ENCODE measurements at places on chromosomes 16 and 17.

DNA sequence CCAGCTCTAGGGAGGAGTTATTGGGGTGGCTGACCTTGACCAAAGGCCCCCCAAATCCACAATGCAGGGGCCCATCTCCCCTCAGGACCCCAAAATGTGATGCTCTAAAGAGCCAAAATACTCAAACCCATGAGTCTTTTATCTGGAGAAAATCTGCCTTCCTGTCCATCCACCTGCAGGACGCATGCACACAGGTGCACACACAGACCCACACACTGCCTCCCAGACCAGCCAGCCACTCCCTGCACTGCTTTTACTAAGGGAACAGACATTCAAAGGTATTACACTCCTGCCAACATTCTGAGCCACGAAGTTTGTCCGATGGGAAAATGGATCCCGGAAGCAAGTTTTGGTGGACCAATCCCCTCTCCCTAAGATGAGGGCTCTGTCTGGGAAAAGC is 76.1 kb upstream of the CDH5 start:
- H3K36me3 ChIP-seq = no peaks in the 10 kb centered on the region
- no peak for DNase-seq
- no peak overlapping the region for H3K27ac ChIP-seq
- no peaks in the 10 kb centered on the region for H3K4me1 ChIP-seq
- no peak overlapping the region for H3K4me3 ChIP-seq

DNA sequence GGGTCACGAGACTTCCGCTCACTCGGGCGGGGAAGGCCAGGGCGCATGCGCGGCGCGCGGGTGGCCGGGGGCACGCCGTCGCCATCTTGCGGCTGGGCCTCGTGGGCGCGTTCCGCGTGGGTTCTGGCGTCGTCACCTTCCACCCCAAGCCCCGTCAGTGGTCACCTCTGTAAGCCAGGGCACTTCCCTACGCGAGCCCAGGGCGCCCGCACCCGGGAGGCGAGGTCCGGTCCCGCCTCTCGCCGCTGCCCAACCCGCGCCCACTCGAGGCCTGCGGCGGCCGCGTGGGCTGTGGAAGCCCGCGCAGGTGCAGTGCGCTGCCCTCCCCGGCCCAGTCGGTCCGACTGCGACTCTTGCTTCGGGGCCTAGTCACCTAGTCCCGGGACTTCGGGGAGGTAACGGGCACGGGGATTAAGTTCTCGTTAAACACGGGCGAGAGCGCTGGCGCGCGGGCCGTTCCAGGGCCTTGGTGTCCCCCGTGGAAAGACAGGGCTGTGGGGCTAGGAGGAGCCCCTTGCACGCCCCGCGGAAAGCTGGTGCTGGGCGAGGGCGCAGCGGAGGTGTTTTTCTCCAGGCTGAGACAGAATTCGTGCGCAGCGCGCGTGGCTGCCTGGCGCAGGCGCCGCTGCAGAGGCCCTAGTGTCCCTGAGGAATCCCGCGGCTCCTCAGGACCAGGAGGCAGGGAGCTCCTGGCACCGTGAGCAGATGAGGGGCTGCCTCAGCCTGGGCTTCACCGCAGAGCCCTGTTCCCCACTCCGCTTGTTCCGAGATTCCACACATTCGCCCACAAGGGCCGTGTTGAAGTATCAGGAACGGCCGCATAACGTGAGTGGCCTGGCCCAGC is 472 bp upstream of the ARHGDIA start:
- H3K27me3 ChIP-seq = no peaks in the 10 kb centered on the region
- peaks cover 17% of the 10 kb centered on the region for H3K36me3 ChIP-seq
- H3K27ac ChIP-seq = peak overlapping the region; percentile 77
- DNase-seq = peak; percentile 81
- peaks cover 17% of the 10 kb centered on the region for H3K4me1 ChIP-seq

DNA sequence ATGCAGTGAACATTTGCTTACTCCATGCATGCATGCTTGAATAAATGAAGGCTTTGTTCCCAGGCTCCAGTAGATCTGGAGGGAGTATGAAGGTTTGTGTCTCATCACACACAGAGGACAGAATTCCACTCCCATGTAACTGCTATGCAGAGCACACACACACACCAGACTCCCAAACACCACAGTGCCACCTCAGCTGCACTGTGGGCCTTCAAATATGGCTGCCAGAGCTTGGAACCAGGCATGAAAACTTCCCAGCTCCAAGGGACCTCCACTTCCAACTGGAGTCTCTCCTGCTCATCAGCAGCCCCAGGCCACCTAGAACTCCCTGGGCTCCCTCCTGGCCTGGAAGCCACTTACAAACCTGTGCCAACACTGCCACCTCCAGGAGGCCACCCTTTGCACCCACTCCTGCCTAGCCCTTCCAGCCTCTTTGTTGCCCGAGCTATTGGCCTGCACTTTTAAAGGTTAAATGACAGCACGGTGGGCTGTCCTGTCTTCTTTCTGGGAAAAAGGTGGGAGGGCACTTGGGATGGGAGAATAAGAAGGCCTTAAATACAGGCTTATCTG is 151.2 kb downstream of the ZNF423 start:
- H3K27me3 ChIP-seq = peaks cover under 1% of the 10 kb centered on the region
- no peaks in the 10 kb centered on the region for H3K36me3 ChIP-seq
- no peak overlapping the region for H3K27ac ChIP-seq

DNA sequence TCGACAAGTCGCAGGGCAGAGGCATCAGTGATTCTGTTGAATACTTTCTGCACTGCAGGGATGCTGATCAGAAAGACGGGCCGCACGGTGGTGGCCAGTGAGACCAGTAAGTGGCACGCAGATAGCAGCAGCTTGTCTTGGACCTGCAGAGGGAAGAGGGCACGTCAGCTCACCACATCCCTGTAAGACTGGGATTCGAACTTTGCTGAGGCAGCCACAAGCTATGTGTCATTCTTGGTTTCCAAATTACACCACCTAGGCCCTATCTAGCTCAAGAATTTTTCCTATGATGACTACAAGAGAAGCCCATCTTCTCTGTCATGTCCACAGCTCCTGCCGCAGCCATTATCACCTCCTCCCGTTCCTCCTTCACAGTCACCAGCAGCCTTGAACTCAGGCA is 49.4 kb upstream of the GSG1L start:
- H3K27me3 ChIP-seq = no peaks in the 10 kb centered on the region
- no peak overlapping the region for H3K27ac ChIP-seq
- H3K4me1 ChIP-seq = no peaks in the 10 kb centered on the region

DNA sequence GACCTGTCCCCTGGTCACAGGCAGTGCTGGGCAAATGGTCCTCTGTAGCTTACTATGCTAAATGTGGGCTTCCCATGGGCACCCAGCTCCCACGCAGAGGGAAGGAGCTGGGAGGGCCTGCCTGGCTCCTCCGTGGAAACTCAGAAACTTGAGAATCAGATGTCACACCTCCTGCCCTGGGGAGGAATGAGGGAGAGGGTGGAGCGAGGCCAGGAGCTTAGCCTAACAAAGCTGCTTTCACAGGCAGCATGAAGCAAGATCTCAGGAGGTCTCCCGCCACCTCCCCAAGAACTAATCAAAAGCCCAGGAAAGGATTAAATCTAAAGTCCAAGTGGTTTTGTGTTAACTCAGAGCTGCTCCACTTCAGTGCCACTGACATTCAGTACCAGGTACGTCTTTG is 33.6 kb upstream of the XYLT2 start:
- no peak overlapping the region for H3K27ac ChIP-seq
- no peaks in the 10 kb centered on the region for H3K36me3 ChIP-seq
- DNase-seq = no peak
- H3K4me3 ChIP-seq = no peak overlapping the region
- H3K4me1 ChIP-seq = no peaks in the 10 kb centered on the region

DNA sequence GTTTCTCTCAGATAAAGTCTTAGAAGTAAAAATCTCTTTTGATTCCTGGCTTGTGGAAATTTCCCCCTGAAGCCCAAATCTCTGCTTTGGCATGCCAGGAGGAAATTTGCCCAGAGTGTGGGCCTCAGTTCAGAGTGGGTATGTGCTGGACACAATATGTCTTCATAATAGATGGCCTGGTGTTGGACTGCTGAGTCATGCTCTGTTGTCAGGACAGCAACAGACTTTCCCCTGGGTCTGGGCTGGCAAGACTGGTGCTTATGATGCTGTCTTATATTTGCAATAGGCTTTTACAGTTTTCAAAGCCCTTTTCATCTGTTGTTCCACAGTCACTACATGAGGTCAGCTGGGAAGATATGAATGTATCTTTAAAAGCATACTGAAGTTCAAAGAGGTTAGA is 57.0 kb downstream of the SHISA9 start:
- no peak overlapping the region for H3K4me3 ChIP-seq
- H3K36me3 ChIP-seq = no peaks in the 10 kb centered on the region
- no peak for DNase-seq

DNA sequence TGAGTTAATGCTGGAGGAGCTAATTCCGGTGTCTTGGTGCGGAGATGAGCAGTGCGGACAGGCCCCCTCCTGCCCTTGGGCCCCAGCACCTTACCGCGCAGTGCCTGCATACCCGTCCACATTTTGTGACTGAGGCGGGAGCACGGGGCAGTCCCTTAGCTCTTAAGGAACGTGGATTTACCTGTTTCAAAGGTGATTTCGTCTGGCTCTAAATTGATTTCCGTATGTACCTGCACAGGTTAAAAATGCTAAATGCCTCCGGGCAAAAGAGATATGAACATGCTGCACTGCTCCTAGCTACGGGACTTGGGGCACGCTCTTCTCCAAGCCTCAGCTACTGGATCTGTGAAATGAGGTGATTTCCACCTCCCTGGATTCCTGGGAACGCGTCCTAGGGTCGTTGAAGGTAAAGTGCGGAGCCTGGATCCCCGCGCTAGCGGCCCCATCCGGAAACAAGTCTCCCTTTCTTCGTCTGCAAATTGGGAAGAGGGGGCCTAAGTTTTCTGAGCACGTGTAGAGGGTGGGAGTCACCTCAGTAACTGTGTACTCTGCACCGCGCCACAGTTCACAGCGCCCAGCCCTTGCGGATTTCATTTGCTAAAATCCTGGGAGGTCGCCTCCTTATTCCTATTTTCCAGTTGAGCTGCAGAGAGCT is 669 bp upstream of the CRISPLD2 start:
- peak overlapping the region; percentile 5 for H3K4me3 ChIP-seq
- peaks cover 4% of the 10 kb centered on the region for H3K4me1 ChIP-seq
- no peak overlapping the region for H3K27ac ChIP-seq

DNA sequence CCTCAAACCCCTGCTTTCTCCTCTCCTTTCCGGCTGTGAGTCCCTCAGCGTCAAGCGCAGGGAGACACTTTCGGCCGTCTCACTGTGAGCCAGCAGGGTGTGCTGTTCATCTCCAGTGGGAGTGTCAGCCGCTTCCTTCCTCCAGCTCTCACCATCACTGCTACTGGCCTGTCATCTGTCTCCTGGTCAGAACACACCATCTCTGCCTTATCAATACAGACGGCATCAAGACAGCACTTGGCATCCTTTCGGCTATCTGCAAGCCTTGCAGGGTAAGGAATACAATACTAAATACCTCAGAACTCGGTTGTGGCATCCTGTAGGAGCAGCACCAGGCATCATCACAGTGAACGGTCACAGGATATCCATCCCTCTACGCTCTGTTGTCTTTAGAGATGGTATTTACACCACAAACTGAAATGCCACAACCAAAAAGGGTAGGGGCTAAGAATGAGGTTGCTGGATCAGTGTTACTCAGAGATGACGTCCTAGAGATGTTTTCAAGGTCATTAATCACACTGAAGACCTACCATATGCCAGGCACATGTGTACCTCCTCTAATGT is 20.7 kb upstream of the CMTM4 start:
- H3K36me3 ChIP-seq = no peaks in the 10 kb centered on the region
- DNase-seq = peak; percentile 16
- H3K27me3 ChIP-seq = no peaks in the 10 kb centered on the region
- H3K4me1 ChIP-seq = no peaks in the 10 kb centered on the region

DNA sequence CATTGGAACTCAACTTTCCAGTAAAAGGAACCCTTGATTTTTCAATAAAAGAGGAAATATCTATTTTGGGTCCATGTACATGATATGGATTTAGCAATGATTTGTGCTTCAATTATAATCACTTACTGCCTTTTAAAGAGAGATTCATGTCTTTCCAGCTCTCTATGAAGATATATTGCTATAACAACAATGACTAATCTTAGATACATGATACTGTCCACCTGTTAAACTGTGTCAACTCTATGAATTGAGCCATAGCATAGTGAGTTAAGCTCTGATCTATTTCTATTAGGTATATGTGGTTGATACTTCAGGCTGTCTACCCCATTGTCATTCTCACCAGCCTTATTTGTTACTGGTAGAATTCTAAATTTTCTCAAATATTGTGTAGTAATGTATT is 15.0 kb upstream of the MPHOSPH6 start:
- no peak for DNase-seq
- no peaks in the 10 kb centered on the region for H3K27me3 ChIP-seq
- no peaks in the 10 kb centered on the region for H3K36me3 ChIP-seq
- H3K4me3 ChIP-seq = no peak overlapping the region
- H3K27ac ChIP-seq = no peak overlapping the region

DNA sequence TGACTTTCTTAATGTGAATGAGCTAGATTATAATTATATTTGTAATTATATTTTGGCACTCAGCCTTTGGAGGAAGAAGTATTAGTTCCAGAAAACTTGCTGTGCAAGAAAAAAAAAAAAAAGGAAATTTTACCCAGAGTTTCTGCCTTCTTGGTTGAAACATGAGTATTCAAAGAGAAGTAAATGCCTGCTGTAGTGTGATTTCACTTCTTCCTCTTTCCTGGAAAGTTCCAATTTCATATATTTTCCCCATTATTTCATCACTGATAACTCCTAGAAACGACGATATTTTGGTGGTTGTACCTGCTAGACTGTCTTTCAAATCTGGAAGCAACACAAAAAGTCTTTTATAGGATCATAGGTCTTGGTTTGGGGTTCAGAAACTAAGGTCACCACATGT is 20.4 kb upstream of the MPHOSPH6 start:
- no peak overlapping the region for H3K27ac ChIP-seq
- no peaks in the 10 kb centered on the region for H3K36me3 ChIP-seq
- no peak overlapping the region for H3K4me3 ChIP-seq

DNA sequence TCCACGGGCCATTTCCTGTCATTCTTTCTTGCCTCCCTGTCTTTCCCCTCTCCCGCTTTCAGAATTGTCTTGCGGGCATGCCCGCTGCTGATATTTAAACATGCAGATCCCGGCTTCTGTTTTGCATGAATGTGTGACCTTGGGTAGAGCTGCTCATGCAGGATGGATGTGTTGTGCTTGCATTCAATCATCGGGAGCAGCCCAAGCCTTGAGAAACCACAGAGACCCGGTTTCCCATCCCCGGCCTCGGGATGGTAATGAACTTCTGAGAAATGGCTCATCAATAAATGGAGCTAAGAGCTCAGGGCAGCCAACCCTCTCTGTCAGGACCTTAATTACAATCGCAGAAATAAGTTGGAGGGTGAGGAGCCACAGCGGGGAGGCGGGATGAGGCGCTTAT is 303.7 kb upstream of the TNRC6C start:
- DNase-seq = no peak
- H3K4me1 ChIP-seq = no peaks in the 10 kb centered on the region
- H3K4me3 ChIP-seq = no peak overlapping the region
- no peak overlapping the region for H3K27ac ChIP-seq
- H3K36me3 ChIP-seq = no peaks in the 10 kb centered on the region
- H3K27me3 ChIP-seq = no peaks in the 10 kb centered on the region

- no peak overlapping the region for H3K4me3 ChIP-seq
- H3K4me1 ChIP-seq = no peaks in the 10 kb centered on the region
- H3K27me3 ChIP-seq = peaks cover 32% of the 10 kb centered on the region
- DNase-seq = no peak
- H3K27ac ChIP-seq = no peak overlapping the region
- no peaks in the 10 kb centered on the region for H3K36me3 ChIP-seq
Observed at GRCh38 chr16:706189-707061, 824 bp upstream of the FBXL16 start.

Measured in endothelial cell of umbilical vein (primary cell).